Prostate gland (tissue), 2 donors: ENCODE measurements at places on chromosomes 6 and 20. TPM values are rescaled to one million over a fixed set of nuclear protein-coding genes. Genes with fewer than 3 reads are reported as not detected.
A peak's percentile ranks its signal among the peaks of the same experiment; 100 is the strongest.

BEND3 gene
- total RNA-seq = 4.0 TPM

DNA sequence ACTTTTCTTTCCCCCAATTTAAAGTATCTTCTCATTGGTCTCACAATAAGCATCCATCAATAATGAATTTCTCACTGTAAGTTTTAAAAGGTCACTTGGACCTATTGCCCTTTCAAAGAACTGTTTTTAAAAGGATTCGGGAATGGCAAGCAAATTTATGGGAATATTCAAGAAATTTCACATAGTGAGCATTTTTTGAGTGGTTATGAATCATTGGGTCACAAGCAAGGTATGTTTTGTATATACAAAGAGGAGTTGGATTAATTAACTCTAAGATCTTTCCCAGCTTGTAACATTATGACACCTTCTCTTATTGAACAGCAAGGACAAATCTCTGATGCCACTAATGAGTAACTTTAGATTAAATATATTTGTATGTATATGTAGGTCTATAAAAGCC, 165.0 kb downstream of the MOXD1 start:
- H3K27me3 ChIP-seq = no peaks in the 10 kb centered on the region
- H3K36me3 ChIP-seq = no peaks in the 10 kb centered on the region
- H3K27ac ChIP-seq = no peak overlapping the region
- DNase-seq = no peak
- H3K4me3 ChIP-seq = no peak overlapping the region

MROH8 gene
- 5.2 TPM for total RNA-seq

SMIM13 gene
- 7.2 TPM for total RNA-seq

GRCh38 chr6:151389618-151390275, 1.6 kb downstream of the ZBTB2 start:
- DNase-seq = peak; percentile 47
- H3K27me3 ChIP-seq = no peaks in the 10 kb centered on the region
- H3K27ac ChIP-seq = peak overlapping the region; percentile 99
- H3K4me1 ChIP-seq = peaks cover 12% of the 10 kb centered on the region
- peak overlapping the region; percentile 96 for H3K4me3 ChIP-seq

DNA sequence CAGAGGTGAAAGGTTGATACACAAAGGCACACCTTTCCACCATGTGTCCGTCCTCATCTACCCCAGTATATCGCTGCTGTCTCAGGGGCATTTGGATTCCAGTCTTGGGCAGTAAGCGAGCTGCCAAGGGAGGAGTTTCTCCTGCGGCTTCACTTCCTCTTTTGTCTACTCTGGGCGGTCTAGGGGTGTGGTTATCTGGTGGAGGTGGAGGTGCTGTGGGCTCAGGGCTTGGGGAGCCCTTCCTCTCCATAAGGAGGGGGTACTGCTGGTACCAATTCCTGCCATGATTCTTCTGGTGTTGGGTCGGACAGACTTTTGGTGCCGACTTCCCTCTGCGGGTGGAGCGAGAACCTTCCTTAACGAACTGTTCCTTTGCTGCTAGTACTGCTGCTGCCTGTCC, 31.9 kb upstream of the FABP7 start:
- H3K27ac ChIP-seq = no peak overlapping the region

SLC22A16 gene
- total RNA-seq = 2.7 TPM

- H3K27ac ChIP-seq = no peak overlapping the region
- H3K27me3 ChIP-seq = no peaks in the 10 kb centered on the region
- no peak overlapping the region for H3K4me3 ChIP-seq
- no peaks in the 10 kb centered on the region for H3K36me3 ChIP-seq
- DNase-seq = no peak
These were observed 1026.6 kb downstream of the EYS start for GRCh38 chr6:64680446-64680845.
